NCI-H1436 treated with DMSO at 0.1 percent for 48 hours (cell line): ENCODE measurements at places on chromosomes 16 and 17.

DNA sequence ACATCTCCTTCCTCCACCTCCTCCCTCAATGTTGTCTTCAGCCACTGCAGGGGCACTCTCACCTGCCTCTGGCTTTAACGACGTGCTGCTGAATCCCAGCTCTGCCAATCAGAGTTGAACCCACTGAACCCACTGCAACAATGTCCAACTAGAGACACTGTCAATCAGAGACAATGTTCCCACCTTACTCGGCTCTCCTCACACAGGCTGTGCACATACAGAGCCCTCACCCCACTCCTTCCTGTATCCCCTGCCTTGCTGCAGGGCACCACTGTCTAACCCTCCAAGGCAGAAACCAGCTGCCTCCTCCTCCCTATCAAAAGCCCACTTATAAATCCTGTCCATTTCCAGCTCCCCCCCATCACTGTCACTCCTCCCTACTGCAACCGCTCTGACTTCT is 58.7 kb downstream of the ANKRD11 start:
- DNase-seq, result no peak

DNA sequence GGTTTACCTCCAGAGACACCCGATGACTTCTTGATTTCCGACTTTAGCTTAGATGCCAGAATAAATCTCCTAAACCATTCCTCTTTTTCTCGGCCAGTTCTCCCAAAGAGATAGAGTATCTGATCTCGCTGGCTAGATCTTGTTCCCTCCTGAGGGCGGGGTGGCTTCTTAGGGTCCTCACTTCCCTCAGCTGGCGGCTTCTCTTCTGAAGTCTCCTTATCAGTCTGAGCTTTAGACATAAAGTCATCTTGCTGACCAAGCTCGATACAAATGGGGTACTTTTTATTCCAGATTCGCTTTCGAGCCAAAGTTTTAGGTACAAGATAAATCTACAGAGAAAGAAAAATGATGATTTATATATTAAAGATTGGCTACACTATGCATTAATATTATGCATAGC is 63.6 kb upstream of the ERN1 start:
- no peak for DNase-seq

DNA sequence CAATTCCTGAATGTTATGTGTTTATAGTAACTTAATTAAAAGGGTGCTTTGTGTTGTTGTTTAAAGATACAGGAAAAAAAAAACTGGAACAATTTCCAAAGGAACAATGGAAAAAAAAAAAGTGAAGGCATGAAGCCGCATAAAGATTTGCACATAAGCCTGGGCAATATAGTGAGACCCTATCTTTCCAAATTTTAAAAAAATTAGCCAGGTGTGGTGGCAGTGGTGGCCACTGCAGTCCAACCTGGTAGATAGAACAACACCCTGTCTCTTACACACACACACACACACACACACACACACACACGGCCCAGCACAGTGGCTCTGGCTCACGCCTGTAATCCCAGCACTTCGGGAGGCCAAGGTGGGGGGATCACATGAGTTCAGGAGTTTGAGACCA is 21.9 kb downstream of the GJC1 start:
- no peak for DNase-seq

DNA sequence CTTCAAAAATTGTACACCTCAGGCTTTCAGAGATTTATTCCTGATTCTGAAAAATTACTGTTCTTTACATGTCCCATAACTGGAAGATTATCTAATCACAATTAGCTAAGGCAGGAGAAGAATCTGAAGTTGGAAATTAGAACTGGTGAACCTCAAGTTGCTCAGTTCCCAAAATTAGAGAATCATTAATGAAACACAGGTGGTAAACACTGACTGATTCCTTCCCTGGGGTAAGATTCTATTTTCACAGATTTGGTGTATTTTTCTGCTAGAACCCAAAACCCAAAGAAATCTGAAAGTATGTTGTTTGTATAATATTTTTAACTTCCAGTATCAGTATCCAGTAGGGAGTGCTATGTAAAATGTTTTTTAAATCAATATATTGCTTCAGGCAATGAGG is 25.7 kb downstream of the PHKB start:
- DNase-seq, result no peak
